ENCODE measurements at places on chromosomes 4 and X.

DNA sequence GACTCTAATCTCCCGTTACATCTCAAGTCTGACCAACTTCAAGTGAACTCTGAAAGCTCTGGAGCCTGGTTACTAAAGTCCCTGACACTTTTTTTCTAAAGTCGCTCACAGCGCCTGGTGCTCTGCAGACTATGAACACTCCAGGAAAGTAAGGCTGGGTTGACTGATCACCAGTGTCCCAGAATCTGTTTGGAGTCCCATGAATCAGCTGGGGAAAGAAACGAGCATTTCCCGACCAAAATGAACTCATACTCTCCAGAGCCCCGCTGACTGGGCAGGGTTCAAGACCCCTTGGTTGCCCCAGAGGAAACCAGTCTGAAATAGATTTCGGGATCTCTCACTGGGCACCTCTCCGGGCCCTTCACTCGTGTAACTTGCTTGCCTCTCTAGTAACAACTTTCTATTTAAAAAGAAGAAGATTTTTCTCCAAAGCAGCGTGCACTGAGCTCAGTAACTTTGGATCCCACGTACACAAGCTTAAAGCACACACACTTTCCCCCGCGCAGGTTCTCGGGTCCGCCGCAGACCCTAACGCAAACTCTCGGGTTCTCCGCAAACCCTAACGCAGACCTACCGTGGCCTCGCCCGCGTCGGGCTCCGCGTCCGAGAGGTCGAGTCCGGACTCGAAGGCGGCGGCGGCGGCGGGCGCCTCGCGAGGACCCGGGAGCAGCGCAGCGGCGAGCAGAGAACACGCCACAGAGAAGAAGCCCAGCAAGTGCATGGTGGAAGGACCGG, 964 bp downstream of the VEGFC start:
- no peak for DNase-seq

DNA sequence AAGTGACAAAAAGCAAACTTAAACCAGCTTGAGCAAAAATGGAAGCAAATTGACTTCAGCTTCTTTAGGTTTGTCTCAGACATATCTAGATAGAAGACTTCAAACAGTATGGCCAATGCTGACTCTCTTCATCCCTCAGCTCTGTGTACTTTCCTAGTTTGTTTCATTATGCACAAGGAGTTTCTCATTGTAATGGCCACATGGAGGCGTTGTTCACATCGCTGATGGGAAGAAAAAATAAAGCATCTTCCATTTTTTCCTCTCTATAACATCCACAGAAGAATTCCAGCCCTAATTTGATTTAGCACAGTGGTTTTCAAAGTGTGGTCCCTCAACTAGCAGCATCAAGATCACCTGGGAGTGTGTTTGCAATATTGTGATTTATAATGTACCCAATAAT, 397.5 kb upstream of the PRKX start:
- DNase-seq = no peak

GRCh38 chrX:12614266-12614665, 176.9 kb upstream of the PRPS2 start:
- no peak for DNase-seq

- no peak for DNase-seq
These were observed 958.0 kb downstream of the STPG2 start for GRCh38 chr4:97185233-97185632.

DNA sequence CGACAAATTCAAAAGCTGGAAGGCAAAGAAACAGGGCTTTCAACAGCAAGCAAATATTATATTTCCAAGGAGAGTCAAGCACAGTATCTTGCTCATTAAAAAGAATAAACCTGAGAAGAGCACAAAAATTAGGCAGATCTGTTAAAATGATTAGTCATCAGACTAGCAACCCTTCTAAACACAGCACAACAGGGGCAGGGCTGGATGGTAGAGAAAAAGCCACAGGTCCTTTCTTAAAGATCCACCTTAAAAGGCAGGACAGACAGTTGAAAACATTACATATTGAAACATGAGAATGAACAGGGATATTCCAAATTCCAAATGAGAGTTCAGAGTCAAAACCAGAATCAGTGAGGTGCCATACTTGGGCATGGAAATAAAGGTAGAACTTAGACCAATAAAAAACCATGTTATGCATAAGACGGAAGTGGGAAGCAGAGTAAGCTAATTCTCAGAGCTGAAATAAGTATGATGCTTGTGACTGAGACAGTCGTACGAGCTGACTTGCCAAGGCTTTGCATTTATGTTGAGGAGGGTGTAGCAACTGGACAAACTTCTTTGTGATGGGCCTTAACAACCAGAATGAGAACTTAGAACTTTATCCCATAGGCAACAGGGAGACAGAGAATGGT, 126.9 kb upstream of the FAM9B start:
- DNase-seq = no peak

- DNase-seq = no peak
These were observed 142.4 kb downstream of the TMEM164 start for GRCh38 chrX:110145311-110145710.

GRCh38 chr4:72553540-72554337, 15.3 kb downstream of the ADAMTS3 start:
- no peak for DNase-seq

GRCh38 chrX:80237072-80237471, 183.2 kb upstream of the TENT5D start:
- no peak for DNase-seq

- no peak for DNase-seq
These were observed 34.3 kb upstream of the GUCY1A1 start for GRCh38 chr4:155632310-155632840.

- DNase-seq = no peak
These were observed 158.5 kb downstream of the MID1IP1 start for GRCh38 chrX:38959736-38960135.

DNA sequence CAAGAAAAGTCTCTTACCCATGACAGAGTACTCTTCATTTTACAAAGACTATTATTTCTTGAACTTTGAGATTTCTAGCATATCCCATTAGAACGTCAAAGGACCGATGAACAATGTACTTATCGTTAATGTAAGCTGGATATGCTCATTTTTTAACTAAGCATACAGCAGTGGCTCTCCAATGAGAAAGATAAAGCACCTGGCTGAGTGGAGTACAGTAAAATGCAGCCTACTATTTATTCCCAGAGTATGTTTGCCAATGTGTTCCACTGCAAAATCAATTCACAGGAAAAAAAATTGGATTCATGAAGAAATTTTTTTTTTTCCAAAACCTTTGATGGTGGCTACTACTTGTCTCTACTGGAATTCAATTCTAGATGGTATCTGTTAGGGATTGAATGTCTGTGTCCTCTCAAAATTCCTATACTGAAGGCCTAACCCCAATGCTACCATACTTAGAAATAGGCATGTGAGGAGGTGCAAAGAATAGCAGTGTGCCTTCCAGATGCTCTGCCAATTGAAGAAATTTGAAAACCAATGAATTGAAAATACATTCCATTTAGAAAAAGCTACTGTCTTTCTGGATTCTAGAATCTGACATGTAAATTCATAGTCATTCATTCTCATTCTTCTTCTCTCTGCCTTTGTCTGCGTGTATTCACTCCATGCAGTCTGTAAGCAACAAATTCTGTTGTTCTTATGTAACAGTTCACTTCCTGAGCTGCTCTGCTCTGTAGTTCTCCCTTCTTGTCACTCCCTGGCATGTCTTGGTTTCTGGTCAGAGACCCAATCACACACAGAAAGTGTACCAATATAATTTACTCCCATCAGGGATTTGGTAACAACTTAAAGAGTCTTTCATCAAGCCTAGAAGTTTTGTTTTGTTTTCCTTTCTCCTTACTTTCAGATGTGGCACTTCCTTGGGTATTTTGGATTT, 61.4 kb downstream of the PAPSS1 start:
- no peak for DNase-seq

- peak; percentile 28 for DNase-seq
These were observed at the start of gene SH3RF1 for GRCh38 chr4:169270810-169271691. Gene SH3RF1, minus strand, starts transcription at chr4:169270956. Its CDS starts 1,744 bp downstream, at chr4:169269212.

DNA sequence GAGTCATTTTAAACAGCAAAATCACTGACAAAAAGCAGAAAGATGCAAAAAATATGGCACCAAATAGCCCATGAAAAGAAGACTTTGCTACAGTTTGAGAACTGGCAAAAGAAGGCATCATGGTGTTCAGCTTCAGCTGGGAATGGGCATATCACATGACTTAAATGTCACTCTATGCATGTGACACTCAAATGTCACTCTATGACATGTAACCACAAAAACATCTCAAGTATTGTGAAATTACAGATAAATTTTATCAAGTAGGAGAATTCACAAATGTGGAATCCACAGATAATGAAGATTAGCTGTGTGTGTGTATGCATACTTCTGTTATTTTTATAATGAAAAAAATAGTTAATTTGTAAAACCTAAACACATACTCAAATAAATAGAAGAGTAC, 81.9 kb downstream of the ATP10D start:
- no peak for DNase-seq

- DNase-seq = no peak
These were observed 336.7 kb upstream of the GNPDA2 start for GRCh38 chr4:45062935-45063545.

DNA sequence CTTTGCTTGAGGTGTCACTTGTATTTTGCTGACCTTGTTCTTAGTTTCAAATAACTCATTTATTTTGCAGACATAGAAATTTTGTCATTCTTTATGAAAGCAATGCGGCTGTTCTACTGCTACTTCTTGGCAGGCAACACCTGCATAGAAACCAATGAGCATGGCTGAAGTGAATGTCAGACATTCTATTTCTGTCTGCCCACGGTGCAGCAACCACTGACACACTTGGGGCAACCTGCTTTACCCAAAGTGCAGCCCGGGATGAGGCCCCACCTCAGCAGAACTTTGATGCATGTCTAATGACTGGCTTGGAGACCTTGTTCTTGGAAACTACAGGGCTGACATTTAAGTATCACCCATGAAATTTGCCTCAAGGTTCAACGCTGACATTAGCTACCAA, 93.6 kb downstream of the RBM47 start:
- DNase-seq = no peak

GRCh38 chr4:88458104-88458740, 1.3 kb downstream of the HERC5 start:
- DNase-seq = no peak

- DNase-seq = no peak
These were observed 80.0 kb upstream of the MSX1 start for GRCh38 chr4:4779486-4779885.

DNA sequence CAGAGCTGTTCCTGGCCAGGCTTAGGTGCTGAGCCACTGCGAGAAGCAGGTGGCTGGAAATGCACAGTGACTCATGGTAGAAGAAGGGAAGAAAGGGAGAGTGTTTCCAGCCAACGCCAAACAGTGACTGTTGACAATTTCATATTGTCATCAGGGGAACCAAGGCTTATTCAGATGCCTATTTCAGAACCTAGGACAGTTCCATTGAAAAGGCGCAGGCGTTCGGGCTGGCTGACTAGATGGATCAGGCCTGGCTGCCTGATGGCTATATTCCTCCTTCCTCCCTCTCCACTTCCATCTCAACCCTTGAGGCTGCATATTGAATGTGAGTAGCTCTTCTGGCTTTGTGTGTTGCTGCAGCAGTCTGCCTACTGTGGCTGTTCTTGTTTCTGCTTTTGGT, 73.0 kb upstream of the FRMPD4 start:
- no peak for DNase-seq

DNA sequence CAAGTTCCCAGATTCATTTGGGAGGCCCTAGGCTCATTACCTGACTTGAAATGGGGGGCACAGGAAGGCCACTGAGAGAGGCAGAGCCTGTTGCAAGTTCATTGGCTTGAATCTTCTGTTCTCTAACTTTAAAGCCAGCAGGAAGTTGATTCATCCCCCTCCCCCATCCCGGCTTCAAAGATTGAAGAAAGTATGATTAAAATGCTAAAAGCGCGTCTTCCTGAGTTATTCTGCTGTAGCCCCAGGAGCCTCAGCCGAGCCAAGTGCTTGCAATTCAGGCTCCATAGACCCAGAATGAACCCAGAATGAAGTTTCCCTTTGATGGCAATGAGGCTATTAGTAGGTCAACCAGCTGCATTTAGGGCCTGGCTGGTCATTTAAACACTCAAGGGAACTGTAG, 14.7 kb downstream of the CHST7 start:
- DNase-seq = no peak

- no peak for DNase-seq
These were observed 12.5 kb upstream of the LCORL start for GRCh38 chr4:18034099-18034498.

GRCh38 chr4:82782626-82783345, 15.8 kb downstream of the SCD5 start:
- DNase-seq = no peak

DNA sequence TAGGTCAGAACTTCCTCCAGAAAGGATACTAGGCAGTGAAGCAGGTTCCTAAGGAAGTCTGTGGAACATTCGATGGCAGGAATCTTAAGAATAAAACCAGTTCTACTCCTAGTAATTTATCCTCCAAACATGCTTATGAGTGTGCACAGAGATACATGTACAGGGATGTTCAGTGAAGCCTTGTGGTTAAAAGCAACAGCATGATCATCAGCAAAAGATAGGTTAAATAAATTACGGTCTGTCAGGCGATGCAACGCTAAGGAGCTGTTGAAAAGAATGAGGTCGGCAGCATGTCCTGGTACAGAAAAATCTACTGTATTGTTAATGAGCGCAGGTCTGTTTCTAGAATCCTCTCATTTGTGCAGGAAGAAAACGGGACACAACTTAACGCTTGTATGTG, 23.6 kb downstream of the SEL1L3 start:
- no peak for DNase-seq

DNA sequence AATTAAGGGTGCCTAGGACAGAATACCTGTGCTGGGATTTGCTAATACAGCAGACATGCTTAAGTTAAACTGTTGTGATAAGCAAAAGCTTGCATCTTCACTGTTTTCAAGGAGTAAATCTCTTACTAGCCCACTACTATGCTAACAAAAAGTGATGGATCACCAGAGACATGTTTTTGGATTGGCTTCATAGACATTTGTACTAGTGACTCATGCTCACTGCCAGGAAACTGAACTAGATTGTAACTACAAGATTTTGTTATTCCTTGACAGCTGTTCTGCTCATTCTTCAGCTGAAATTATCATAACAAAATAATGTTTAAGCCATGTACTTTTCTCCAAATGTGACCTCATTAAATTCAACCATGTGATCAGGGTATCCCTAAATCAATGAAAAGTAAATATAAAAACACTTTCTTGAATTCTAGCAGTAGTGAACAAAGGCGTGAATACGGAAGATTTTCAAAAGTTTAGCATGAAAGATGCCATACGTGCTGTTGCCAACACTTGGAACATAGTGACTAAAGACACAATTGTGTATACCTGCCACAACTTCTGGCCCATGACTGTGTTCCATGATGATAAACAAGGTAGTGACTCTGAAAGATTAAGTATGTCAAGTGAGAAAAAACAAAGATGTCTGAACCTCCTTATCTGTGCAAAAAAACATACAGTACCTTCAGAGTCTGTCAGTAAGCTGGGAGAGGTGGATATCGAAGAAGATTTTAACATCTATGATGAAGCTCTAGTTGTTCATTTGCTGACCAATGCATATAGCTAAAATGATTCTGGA, 154.0 kb downstream of the BTC start:
- DNase-seq = no peak

GRCh38 chrX:54482839-54483593, 13.0 kb downstream of the FGD1 start:
- peak; percentile 55 for DNase-seq

- DNase-seq = no peak
These were observed 518.9 kb downstream of the MID1IP1 start for GRCh38 chrX:39320165-39320564.

GRCh38 chr4:139416073-139416673, 37.7 kb upstream of the RAB33B start:
- DNase-seq = peak; percentile 11

- no peak for DNase-seq
These were observed 1920.6 kb downstream of the ARAP2 start for GRCh38 chr4:34323549-34324320.

All from NCI-H2227 treated with DMSO at 0.1 percent for 48 hours (cell line).